NB4 (cell line): ENCODE measurements at places on chromosomes 4 and X.

DNA sequence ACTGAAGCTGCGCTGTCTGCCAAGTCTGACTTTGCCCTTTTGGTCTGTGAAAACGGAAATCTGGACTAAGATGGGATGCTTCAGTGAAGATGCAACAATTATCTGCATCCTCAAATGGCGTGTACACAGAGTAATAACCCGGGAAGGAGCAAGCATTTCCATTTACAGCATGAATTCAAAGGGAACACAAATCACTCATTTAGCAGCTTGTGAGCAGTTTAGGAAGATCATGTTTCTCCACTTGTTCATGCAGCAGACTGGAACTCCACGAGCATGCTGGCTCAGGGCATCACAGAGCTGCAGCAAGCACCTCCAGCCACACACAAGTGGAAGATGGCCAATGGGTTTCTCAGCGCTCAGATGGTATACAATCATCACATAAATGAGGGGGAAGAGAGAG, 175.5 kb downstream of the NLGN4X start:
- no peak for DNase-seq

DNA sequence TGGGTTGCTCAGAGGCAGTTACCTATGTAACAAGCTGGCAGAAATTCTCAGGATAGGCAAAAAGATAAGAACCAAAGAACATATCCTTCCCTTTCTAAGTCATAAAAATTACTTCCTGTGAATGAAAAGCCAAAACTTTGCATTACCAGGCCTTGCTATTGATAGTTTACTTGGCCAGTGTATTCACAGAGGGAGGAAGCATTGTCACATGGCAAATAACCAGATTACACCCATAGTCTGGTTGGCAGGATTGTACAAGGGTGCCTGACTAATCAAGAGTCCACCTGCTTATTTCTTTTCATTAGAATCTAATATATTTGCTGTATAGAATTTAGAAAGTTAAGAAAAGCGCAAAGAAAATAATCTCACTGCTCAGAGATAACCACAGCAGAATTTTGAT, 14.1 kb downstream of the XIAP start:
- no peak for DNase-seq

GRCh38 chr4:69617083-69617694, 22.3 kb downstream of the UGT2A2 start:
- DNase-seq = peak; percentile 58

DNA sequence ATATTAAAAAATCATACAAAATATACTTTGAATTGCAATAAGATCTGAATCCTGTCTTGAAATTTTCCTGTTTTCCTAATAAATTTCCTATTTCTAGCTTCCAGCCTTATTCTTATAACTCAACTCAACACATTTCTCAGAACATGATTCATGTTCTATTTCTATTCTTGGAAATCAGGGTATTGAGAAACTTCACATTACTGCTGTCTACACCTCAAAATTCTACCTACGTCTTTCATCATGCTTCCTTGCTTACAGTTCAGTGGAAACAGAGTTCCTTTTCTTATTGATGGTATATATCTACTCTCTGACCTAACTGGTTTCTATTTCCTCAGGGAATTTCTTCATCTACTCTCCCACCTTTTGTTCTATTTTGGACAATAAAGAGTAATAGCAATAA, 2139.0 kb downstream of the ARAP2 start:
- DNase-seq = no peak

GRCh38 chrX:48696909-48697727, 584 bp downstream of the SUV39H1 start:
- DNase-seq = peak; percentile 78

DNA sequence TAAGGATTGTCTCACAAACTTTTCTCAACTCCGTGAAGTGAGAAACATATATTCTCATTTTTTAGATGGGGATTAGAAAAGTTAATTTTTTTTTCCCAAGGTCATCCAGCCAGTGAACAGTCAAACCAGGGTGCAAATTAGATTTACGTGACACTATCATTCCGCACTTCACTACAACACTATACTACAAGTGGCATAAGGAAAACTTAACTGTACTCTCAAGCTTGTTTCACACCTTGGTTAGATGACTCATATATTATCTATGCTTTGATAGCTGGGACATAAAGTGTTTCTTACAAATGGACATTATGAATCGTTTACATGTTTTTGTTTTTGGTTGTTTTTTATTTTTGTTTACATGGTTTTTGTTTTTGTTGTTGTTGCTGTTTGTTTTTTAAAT, 525.7 kb downstream of the PPARGC1A start:
- DNase-seq = no peak

GRCh38 chr4:184373886-184374405, 100.4 kb downstream of the IRF2 start:
- no peak for DNase-seq

DNA sequence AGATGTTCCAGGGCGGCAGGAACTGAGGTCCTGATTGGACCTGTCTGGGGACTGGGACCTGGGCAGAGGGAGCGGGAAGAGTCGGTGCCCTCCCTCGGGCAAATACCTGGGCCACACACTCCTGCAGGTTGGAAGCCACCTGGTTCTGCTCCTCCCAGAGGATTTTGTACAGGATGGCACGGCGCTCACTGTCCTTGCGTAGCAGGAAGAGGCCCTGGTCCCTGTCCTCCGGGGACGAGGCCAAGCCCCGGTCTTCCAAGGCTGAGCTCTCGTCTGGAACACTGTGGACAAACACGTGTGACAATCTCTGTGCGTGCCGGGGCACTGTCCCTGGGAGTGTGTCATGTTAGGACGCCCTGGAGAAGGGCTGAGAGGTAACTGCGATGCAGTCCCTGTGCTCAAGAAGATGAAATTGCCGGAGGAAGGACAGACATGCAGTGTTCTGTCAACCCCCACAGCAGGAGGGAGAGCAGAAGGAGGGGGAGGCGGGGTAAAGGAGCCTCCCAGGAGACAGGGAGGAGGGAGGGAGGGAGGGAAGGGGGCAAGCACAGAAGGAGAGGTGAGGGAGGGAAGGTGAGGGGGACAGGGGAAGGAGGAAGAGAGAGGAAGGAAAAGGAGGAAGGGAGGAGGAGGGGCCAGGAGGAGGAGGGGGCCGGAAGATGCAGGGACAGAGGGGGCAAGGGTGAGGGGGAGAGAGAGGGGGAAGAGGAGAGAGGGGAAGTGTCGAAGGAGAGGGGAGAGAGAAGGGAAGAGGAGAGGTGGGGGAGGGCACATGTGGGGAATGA, 29.0 kb downstream of the PDHA1 start:
- peak; percentile 53 for DNase-seq

DNA sequence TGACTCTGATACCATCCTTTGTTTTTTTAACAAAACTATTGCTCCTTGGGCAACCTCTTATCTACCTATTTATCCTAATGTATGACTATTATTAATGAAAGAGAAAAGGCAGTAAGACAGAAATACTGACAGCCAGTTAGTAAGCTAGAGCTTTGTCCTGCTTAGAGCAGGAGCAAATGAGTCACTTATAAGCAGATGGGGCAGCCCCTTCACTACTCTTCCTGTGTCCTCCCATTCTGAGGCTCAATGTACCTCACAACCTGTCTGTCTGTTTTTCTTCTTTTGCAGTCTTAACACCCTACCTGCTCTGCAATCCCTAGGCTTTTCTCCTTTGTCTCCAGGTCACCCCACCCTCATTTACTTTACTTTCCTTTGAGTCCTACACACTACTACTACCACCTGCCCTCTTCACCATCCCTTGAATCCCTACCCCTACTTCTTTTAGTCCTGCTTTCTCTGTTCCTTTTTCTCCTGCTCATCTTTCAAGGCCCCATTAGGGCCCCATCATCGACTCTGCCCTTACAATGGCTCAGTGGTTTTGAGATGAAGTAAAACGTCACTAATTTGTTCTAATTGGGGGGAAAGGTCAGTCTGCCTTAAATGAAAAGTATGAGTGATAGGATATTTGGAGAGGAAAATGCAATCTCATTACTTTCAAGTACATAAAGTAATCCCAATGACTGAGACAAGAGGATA, 294.3 kb downstream of the GUCY2F start:
- no peak for DNase-seq

DNA sequence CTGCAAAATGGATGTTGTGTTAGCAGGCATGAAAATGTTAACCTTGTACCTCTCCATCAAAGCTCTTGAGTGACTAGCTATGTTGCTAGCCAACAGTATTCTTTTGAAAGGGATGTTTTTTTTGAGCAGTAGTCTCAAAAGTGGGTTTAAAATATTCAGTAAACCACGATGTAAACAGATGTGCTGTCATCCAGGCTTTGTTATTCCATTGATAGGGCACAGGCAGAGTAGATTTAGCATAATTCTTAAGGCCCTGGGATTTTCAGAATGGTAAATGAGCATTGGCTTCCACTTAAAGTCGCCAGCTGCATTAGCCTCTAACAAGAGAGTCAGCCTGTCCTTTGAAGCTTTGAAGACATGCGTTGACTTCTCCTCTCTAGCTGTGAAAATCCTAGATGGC, 18.4 kb downstream of the FGF2 start:
- no peak for DNase-seq

DNA sequence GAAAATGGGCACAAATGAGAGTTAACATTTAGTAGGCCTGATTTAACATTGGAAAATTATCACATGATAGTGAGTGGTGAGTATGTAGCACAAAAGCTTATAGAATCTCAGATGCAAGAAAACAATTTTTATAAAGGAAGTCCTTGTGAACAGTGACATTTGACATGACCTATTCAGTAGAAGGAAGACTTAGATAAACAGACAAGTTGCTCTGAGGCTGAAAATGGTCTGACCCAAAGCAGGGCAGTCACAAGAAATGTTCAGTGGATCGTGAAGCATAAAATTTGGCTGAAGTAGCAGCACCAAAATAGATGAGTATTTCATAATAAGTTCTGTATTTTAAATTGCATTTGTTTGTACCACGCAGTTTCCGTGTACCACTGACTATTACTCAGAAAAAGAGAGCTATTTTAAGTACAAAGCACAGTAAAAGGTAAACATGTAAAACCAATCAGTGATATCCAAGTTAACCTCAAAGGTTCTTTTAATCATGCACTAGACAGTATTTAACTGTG, 605.7 kb upstream of the PABPC4L start:
- DNase-seq = no peak

DNA sequence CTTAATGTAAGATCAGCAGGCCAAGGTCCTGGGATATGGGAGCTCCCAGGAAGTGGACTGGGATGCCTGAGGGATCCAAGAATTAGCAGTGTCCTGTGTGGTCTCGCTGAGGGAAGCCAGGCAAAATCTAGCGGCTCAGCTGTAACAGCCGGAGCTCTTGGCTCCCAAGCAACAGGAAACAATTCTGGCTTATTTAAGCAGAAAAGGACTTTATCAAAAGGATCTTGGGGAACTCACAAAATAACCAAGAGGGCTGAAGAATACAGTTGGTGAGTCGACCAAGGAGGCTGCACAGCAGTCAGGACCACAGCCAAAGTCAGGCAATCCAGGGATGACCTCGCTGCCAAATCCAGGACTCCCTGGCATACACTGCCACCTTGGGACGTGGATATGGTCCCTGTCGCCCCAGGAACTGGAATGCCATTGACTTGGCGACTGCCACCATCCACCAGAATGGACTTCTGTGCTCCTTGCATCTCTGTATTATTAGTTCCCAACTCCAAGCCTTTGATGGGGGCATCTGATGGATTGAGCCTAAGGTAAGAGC, 165.3 kb upstream of the BCOR start:
- DNase-seq = no peak
